ENCODE measurements at places on chromosomes 3 and 15.

- H3K36me3 ChIP-seq, result no peaks in the 10 kb centered on the region
- no peak for DNase-seq
- no peak overlapping the region for H3K4me3 ChIP-seq
- no peaks in the 10 kb centered on the region for H3K4me1 ChIP-seq
- no peaks in the 10 kb centered on the region for H3K27me3 ChIP-seq
Measured at GRCh38 chr3:168081171-168081771, 14.5 kb downstream of the GOLIM4 start.

- DNase-seq, result no peak
- peaks cover 13% of the 10 kb centered on the region for H3K4me1 ChIP-seq
- no peak overlapping the region for H3K4me3 ChIP-seq
- H3K27ac ChIP-seq, result no peak overlapping the region
- no peaks in the 10 kb centered on the region for H3K36me3 ChIP-seq
- no peaks in the 10 kb centered on the region for H3K27me3 ChIP-seq
Measured at GRCh38 chr3:9251055-9251786, 1.8 kb upstream of the SRGAP3 start.

DNA sequence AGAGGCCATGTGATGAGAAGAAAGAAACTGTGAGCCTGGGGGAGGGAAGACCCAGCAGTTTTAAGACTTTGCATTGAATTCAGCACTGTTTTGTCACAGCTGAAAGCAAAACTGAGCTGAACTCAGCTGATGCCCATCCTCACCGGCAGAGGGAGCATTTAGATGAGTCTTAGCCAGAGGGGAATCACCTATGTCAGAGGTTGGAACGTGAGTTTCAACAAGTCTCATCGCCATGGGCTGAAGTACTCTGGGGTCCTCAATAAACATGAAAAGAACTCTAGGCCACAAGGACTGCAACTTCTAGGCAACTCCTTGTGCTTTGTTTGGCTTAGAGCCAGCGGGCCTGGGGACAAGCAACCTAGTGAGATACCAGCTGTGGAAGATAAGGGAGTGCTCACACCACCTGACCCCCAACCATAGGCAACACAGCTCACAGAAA is 324.5 kb downstream of the TBL1XR1 start:
- H3K36me3 ChIP-seq, result no peaks in the 10 kb centered on the region
- no peak overlapping the region for H3K27ac ChIP-seq
- no peaks in the 10 kb centered on the region for H3K27me3 ChIP-seq
- DNase-seq, result no peak

DNA sequence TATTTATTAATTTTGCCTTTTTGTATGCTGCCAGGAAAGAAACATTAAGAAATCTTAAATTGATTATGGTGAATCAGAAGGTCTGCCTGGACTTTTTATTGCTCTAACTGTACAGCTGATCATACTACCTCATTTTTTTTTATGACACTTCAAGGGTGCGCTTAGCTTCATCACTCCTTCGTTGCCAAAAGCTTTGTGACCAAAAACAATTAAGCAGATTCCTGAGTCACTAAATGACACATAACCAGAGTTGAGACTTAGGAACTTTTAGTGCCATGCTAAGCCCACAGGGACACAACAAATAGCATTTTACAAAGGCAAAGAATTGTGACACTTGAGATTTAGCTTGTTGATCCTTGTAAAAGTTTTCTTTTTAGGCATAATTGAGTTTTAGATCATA is 4.9 kb downstream of the ADIPOQ start:
- no peaks in the 10 kb centered on the region for H3K4me1 ChIP-seq
- DNase-seq, result no peak
- no peak overlapping the region for H3K27ac ChIP-seq
- no peaks in the 10 kb centered on the region for H3K27me3 ChIP-seq
- H3K4me3 ChIP-seq, result no peak overlapping the region
- H3K36me3 ChIP-seq, result no peaks in the 10 kb centered on the region

DNA sequence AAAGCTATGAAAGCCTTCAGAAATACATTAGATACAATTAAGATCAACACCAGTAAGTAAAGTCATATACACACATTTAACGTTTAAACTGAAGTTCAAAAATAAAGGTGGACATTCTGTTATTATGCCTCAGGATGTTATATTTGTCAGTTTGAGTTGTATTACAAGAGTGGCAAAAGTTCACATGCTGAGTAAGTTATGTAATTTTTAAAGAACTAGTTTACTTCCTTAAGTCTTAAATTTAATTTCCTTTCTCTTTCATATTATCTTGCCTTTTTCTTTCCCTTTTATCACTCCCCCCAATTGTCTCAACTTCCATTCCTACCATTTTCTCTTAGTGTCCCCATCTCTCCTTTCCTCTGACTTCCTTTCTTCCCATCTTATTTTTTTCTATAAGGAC is 4.9 kb upstream of the GPR87 start:
- H3K27ac ChIP-seq, result no peak overlapping the region
- no peaks in the 10 kb centered on the region for H3K4me1 ChIP-seq
- H3K27me3 ChIP-seq, result no peaks in the 10 kb centered on the region
- H3K36me3 ChIP-seq, result no peaks in the 10 kb centered on the region

GRCh38 chr3:51401735-51402134 is 10.7 kb downstream of the RBM15B start:
- DNase-seq, result no peak
- H3K4me1 ChIP-seq, result no peaks in the 10 kb centered on the region
- no peak overlapping the region for H3K27ac ChIP-seq

DNA sequence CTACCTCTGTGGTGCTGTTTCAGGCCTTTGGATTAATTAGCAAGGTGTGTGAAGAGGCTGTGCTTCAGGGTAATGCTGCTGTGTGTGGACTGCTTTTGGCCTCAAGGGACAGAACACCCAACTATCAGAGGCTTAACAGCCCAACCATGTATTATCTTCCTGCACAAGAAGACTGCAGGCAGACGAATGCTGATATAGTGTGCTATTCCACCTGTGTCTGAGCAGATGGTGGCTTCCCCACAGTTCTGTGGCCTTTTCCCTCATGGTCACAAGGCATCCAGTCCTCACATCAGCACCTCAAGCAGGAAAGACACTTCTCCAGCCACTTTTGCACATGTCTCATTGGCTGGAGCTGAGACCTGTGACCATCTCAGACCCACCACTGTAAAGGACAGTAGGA is 76.6 kb downstream of the CHCHD6 start:
- H3K4me1 ChIP-seq, result peaks cover 11% of the 10 kb centered on the region
- no peak for DNase-seq
- H3K27me3 ChIP-seq, result no peaks in the 10 kb centered on the region
- H3K27ac ChIP-seq, result no peak overlapping the region
- no peaks in the 10 kb centered on the region for H3K36me3 ChIP-seq

DNA sequence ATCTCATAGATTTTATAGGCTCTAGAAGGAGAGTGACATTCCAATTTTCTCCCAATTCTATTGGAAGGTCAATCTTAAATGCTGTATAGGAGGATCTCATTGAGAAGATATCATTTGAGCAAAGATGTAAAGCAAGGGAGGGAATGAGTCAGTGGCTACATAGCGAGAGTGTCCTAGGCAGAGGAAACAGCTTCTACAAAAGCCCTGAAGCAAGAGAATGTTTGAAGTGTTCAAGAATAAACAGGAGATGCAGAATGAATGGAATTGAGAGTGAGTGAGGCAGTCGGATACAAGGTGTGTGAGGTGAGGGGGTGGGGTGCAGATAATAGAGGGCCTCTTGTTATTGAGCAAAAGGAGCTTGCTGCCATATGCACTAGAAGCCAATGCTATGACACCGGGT is 545.9 kb downstream of the IGSF11 start:
- H3K27me3 ChIP-seq, result no peaks in the 10 kb centered on the region
- no peak overlapping the region for H3K4me3 ChIP-seq
- no peak for DNase-seq
- no peaks in the 10 kb centered on the region for H3K36me3 ChIP-seq

DNA sequence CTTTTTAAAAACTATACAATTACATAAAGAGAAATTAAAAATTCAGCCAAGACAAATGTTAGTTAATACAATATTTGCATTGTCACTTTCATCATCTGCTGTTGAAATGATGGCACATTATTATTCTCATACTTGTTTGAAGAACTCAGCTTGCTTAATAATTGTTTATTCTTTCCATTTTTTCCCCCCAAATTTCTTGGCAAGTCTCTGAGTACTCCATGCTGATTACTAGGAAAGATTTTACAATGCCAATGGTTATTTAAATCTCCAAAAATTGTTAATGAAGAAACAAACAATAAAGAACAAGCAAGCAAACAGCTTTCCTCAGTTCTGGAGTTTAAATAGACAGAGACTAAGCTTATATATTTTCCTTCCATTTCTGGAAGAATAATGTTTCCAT is 15.1 kb upstream of the STXBP5L start:
- no peak for DNase-seq
- H3K4me3 ChIP-seq, result no peak overlapping the region
- no peak overlapping the region for H3K27ac ChIP-seq
- peaks cover 8% of the 10 kb centered on the region for H3K4me1 ChIP-seq
- no peaks in the 10 kb centered on the region for H3K27me3 ChIP-seq

GRCh38 chr3:188947401-188948280 is 224.1 kb upstream of the TPRG1 start:
- DNase-seq, result peak; percentile 93
- H3K27me3 ChIP-seq, result no peaks in the 10 kb centered on the region
- peaks cover 62% of the 10 kb centered on the region for H3K4me1 ChIP-seq
- no peaks in the 10 kb centered on the region for H3K36me3 ChIP-seq

GRCh38 chr3:4720316-4721075 is 227.3 kb downstream of the ITPR1 start:
- no peak overlapping the region for H3K4me3 ChIP-seq
- no peaks in the 10 kb centered on the region for H3K27me3 ChIP-seq
- peaks cover 5% of the 10 kb centered on the region for H3K36me3 ChIP-seq
- H3K4me1 ChIP-seq, result peaks cover 50% of the 10 kb centered on the region
- H3K27ac ChIP-seq, result peak overlapping the region; percentile 35

DNA sequence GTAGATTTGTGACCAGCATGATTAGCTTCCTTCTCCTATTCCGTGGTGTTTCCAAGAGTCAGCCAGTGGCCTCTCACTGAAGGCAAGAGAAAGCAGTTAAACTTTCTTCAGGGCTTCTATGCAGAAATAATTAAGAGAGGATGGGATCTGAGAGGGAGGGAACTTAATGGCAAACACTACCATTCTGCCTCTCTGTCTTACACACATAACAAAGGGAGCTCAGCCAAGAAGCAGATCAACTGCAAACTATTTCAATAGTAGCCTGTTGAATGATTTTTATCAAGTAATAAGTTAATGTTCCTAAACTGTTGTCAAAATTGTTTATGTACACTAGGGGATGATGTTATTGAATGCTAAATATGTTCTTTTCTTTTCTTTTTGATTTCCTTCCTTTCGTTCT is 11.8 kb downstream of the OXSR1 start:
- peaks cover 5% of the 10 kb centered on the region for H3K4me1 ChIP-seq
- H3K27ac ChIP-seq, result no peak overlapping the region
- H3K27me3 ChIP-seq, result no peaks in the 10 kb centered on the region

- DNase-seq, result no peak
- H3K27ac ChIP-seq, result no peak overlapping the region
- H3K4me3 ChIP-seq, result no peak overlapping the region
- no peaks in the 10 kb centered on the region for H3K4me1 ChIP-seq
- H3K36me3 ChIP-seq, result no peaks in the 10 kb centered on the region
Measured at GRCh38 chr15:50251638-50252182, 13.8 kb downstream of the HDC start.

Data from thoracic aorta (tissue), 2 donors.